Activated B cell treated with CpG ODN at 0.5 μM for 24 hours (primary cell): ENCODE measurements at places on chromosomes 3 and 15. TPM values are rescaled to one million over a fixed set of nuclear protein-coding genes. Genes with fewer than 3 reads are reported as not detected.

The IMP3 gene
- 65.6 and 72.6 TPM in 2 replicates for total RNA-seq

The IQCF5 gene
- not detected in 2 replicates for total RNA-seq

The MAPKAPK3 gene
- total RNA-seq = 18.2 and 20.3 TPM in 2 replicates

The MBD4 gene
- 86.3 and 98.7 TPM in 2 replicates for total RNA-seq

The NLGN1 gene
- total RNA-seq = not detected in 2 replicates

The GALNT15 gene
- not detected in 2 replicates for total RNA-seq

DNA sequence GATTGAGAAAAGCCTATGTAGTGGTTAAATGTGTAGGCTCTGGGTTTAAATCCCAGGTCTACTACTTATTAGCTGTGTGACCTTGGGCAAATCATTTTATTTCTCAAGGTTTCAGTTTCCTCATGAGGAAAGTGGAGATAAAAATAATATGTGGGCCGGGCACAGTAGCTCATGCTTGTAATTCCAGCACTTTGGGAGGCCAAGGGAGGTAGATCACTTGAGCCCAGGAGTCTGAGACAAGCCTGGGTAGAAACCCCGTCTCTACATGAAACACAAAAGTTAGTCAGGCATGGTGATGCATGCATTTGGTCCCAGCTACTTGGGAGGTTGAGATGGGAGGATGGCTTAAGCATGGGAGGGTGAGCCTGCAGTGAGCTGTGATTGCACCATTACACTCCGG, 8.4 kb downstream of the SEMA5B start:
- no peak for DNase-seq

GRCh38 chr3:167844528-167844927, 109.0 kb downstream of the SERPINI1 start:
- DNase-seq = no peak

DNA sequence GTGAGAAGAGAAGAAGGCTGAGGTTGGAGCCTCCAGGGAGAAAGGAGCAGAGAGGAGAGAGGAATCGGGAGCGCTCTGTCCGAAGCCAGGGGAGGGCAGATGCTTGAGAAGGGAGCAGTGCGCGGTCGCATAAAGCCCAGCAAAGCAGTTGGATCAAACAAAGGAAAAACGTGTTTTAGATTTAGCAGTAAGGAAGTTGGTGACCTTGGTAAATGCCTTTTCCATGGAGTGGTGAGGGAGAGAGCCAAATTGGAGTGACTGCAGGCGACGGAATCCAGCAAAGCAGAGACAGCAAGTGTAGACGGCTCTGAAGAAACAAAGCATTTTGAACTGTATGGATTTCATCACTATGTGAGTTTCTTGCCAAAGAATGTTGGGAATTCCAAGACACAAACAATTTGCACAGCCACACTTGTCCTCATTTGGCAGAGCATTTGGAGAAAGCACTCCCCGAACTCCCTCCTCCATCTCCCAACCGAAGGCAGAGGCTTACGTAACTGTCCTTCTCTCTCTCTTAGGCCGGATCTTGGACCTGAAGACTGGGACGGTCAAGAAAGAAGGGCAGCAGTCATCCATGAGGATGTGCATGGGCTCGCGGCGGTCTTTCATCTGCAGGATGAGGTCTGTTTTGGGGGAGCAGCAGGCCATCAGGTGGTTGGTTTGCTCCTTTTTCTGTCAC, 103.6 kb downstream of the ARNT2 start:
- DNase-seq = no peak

GRCh38 chr15:26632500-26632899, 140.4 kb downstream of the GABRB3 start:
- DNase-seq = no peak

GRCh38 chr15:94743668-94744067, 512.3 kb downstream of the MCTP2 start:
- no peak for DNase-seq

GRCh38 chr15:55221090-55222011, 24.6 kb upstream of the RSL24D1 start:
- DNase-seq = no peak

DNA sequence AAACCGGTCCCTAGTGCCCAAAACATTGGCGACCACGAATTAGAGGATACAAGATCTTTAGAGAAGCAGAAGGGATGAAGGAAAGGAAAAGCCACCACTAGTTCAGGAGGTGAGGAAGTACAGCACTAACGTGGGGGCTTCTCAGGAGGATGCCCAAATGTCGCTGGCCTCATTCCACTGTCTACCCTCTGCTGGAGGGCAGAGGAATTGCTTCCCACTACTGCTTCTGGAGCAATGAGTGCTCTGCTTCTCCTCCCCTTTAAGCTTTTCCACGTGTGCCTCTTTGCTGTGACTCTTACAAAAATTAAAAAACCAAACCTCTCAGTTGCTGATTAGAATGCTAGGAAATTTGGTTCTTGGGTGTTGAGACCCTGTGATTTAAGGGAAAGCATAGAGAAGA, 281.3 kb downstream of the CLSTN2 start:
- DNase-seq = no peak

- no peak for DNase-seq
Observed at GRCh38 chr3:77042882-77043281, 3.0 kb downstream of the ROBO2 start.

- no peak for DNase-seq
Observed at GRCh38 chr15:28960979-28961378, 75.2 kb downstream of the APBA2 start.

DNA sequence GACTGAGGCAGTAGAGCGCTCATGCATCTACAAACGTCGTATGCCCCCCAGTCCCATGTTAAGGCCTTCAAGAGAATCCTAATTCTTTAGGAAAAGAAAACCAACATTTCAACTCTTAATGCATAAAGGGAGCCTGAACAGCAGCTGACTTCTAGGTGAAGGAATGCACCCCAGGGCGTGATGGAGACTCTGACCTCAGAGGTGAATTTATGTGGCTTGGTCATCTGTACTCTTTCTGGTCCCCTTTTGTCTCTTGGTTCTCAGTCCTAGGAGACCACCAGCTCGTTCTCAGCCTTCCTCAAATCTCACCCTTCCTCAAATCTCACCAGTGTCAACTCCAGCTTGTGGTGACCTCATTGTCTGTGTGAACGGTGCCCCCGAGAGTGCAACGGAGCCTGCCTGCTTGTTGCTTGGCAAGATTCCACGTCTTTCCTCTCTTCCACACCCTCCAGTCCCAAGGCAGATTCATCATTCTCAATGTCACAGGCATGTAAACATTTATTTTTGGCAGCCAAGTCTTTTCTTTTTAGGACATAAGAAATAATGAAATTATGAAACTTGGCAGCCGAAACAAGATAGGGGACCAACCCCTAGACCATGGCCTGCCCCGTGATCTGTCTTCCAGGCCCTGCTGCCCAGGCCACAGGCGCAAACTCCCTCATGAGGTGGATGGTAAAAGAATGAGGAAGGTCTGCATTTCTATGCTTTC, 166.2 kb downstream of the ADAMTS17 start:
- DNase-seq = no peak

DNA sequence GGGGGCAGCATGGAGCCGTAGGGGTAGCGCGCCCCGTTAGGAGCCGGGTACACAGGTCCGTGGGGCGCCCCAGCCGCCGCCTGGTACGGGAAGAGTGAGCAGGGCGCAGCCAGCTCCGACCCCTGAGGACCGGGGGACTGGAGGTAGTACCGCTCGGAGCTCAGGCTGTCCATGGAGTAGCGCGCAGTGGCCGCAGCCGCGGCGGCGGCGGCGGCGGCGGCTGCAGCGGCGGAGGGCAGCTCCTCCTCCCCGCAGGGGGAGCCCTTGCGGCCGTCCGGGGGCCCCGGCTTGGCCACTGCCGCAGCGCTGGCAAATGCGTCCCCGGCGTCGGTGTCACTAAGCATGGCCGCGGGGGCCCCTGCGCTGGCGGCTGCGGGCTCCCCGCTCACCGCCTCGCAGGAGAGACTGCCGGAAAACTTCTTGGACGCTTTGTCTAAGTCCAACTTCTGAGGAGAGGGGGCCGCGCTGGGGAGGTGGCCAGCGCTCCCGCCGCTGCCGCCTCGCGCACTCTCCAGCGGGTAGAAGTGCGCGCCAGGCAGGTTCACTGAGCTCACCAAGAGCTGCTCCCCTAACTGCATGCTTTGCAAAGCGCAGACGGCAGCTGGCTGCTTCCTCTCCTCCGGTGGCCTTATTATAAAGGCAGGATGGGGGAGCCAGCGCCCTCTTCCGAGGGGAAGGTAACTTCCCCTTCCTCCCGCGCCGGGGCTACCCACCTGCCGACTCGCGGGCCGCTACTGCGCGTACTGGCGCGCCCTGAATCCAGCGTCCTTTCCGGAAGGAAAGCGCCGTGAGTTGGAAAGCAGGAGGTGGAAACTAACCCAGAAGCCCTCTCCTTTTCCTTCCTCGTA, at the start of gene EOMES:
Gene EOMES (minus strand): TSS at position 607 of the 848 bp plus-strand sequence. CDS start 29 bp downstream, at position 578.
- DNase-seq = no peak

- DNase-seq = no peak
Observed at GRCh38 chr3:46365041-46365440, 5.7 kb upstream of the CCR5 start.

- DNase-seq = no peak
Observed at GRCh38 chr15:63057468-63058345, 15.2 kb downstream of the TPM1 start.
